ENCODE measurements at places on chromosomes 12 and 14.

DNA sequence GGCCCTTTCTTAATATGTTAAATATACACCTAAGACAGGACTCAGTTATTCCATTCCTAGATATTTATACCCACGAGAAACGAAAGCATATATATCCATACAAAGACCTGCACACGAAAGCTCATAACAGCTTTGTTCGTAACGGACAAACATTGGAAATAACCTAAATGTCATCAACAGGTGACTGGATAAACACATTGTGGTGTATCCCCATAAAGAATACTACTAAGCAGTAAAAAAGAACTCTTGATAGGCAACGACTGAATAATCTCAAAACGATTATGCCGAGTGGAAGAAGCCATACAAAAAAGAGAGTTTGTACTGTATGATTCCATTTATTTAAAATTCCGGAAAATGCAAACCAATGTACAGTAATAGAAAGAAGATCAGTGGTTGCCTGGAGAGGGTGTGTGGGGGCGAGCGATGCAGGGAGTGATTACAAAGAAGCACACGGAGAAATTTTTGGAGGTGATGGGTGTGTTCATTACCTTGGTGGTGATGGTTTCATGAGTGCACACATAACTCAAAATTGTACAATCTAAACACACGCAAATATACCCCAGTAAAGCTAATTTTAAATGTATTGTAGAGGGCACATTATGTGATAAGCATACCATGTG lies 1.4 kb upstream of the SCN8A start:
- DNase-seq, result no peak

DNA sequence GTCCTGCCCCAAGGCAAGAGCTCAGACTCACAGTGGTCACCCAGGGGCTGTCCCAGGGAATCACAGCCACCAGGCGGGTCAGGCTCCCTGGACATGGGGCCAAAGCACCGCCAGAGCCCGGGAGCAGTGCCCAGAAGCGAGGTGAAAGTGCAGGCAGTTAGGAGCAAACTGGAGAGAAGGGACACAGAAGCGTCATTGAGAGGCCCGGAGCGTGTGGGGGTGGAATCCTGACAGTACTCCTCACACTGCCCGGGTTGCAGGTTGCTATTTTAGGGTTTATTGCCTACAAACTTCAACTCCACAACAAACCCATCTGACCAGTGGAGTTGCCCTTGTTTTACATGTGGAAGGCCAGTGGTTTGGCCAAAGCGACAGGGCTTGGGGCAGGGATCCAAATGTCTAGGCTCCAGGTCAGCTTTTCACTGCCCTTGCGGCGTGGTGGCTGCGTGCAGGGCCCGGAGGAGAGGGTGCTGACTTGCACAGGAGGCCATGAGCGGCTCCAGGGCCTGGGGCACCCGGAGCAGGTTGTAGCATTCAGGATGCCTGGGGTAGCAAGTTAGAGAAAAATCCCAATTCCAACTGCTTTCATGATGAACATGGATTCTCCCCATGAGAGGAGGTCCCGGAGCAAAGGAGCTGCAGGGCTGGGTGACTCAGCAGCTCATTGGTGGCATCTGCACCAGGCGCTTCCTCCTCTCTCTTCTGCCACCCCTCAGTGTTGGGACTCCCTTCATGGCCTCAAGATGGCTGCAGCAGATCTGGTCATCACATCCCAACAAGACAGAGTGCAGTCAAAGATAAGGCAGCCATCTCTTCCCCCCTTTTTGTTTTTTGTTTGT lies 112.3 kb upstream of the NCOR2 start:
- no peak for DNase-seq

DNA sequence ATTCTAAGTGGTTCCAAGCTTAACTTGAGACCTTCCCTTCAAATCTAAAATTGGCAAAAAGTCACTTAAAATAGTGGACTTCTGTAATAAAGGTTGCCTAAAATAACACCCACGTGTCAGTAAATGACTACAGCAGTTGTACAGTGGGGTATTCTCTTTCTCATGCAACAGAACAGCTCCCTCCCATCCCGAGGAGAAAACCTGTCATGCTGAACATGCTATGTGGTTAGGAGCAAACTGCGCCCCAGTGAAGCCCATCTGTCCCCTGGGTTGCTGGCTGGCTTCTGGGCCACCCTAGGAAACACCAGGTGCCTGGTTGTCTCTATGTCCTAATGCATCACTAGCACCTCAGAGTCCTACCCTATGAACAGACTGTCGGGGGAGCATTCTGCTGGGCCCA lies 2.7 kb downstream of the BTBD6 start:
- no peak for DNase-seq

GRCh38 chr12:38788106-38788505 lies 117.3 kb downstream of the CPNE8 start:
- DNase-seq, result no peak

DNA sequence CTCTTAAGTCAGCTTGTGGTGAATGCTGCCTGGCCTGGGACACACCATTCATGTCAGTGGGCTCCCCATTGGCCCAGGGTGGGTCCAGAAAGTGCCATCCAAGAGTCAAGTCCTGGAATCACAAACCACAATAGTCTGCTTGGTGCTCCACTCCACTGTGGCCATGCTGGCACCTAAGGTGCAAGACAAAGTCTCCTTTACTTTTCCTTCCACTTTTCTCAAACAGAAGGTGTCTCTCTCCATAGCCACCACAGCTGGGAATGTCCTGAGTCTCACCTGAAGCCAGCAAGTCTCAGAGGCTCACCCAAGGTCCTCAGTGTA lies 9.0 kb downstream of the RDH16 start:
- DNase-seq, result no peak

GRCh38 chr12:94304566-94305061 lies 155.1 kb downstream of the CEP83 start:
- DNase-seq, result no peak

- peak; percentile 35 for DNase-seq
These were observed 53.7 kb downstream of the GALNT4 start for GRCh38 chr12:89470741-89471509.

- no peak for DNase-seq
These were observed 247.1 kb downstream of the MSRB3 start for GRCh38 chr12:65525491-65526141.

DNA sequence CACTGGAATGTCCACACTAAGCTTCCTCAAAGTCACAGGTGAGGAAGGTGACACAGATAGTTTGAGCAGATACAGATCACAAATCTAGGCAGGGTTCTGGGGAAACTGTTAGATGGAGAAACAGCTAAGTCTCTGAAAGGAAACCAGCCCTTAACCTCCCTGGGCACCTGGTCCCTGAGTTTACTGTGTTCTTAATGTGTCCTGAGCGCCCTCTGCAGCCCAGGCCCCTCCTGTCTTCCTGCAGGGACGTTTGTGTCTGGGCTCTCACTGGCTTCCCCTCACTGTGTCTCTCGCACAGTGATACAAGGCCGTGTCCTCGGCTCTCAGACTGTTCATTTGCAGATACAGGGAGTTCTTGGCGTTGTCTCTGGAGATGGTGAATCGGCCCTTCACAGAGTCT lies 684.3 kb downstream of the TMEM121 start:
- no peak for DNase-seq
